Fibroblast of upper back skin (primary cell): ENCODE measurements at places on chromosomes 1 and 21.

DNA sequence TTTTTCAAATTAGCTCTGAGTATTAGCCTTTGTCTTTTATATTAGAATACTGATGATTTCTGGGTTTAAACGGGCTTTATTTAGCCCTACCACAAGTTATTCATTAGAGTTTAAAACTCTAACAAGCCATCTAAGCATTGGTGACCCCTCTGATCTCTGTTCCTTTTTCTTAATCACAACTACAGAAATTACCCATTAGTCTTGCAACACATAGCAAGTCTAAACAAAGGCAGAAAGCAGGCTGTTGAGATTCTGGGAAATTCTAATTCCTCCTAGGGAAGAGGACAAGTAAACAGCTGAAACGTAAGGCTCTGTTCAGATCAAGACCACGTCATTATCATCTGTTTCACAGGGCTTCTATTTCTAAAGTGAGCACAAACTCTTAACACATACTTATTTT, 491.2 kb upstream of the ZRANB2 start:
- DNase-seq = no peak

GRCh38 chr1:46817814-46818213, 19.0 kb downstream of the CYP4B1 start:
- DNase-seq = no peak

- DNase-seq = no peak
Measured at GRCh38 chr1:37038227-37039093, 4.1 kb upstream of the GRIK3 start.

- DNase-seq = no peak
Measured at GRCh38 chr1:12644829-12645228, 944 bp downstream of the AADACL4 start.

- no peak for DNase-seq
Measured at GRCh38 chr1:164630626-164631396, 71.8 kb downstream of the PBX1 start.

- no peak for DNase-seq
Measured at GRCh38 chr21:44579056-44579832, 1.2 kb downstream of the KRTAP10-5 start.

GRCh38 chr1:165289556-165289955, 67.0 kb downstream of the LMX1A start:
- no peak for DNase-seq

DNA sequence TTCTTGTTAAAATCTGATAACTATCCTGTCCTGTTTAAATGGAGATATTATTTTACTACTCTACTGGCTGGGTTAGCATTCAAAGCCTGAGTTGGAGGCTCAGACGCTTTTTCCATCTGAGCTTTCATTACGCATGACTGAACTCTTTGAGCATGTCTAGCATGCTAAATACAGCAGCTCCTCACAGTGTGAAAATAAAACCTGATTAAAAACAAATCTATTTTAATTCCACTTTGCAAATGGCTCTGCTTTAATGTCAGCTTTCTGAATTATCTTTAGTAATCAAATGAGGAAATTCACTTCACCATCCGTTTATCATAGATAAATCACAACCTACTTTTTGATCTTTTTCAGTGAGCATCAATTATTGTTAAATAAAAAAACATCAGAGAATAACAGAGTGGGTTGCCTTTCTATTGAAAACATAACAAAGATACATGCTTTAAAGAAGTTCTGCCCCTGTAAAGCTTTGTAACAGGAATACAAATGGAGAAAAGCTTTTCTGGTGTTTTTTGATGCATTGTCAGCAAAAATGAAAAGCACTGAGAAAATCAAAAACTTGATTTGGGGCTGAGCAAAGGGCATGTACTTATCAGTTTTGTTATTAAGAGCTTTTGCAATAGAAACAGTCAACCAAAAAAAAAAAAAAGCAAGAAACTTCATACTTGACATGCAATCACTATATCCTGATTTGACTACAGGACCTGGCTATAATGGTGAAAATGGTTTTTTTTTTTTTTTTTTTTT, 3.5 kb upstream of the SPEN start:
- DNase-seq = no peak

DNA sequence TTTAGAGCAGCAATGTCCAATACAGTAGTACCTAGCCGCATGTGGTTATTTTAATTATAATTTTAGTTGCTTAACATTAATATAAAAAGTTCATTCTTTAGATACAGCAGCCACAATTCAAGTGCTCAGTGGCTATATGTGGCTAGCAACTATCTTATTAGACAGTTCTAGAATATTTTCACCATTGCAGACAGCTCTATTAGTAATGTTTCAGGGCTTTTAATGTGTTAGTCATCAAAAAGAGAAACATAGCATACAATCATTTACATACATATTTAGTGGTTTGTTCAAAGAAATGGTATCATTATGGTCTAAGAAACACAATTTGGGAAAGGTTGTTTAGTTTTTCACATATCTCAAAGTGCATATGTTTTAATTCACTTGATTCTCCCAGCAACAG, 66.6 kb upstream of the DYNLT5 start:
- DNase-seq = peak; percentile 57

DNA sequence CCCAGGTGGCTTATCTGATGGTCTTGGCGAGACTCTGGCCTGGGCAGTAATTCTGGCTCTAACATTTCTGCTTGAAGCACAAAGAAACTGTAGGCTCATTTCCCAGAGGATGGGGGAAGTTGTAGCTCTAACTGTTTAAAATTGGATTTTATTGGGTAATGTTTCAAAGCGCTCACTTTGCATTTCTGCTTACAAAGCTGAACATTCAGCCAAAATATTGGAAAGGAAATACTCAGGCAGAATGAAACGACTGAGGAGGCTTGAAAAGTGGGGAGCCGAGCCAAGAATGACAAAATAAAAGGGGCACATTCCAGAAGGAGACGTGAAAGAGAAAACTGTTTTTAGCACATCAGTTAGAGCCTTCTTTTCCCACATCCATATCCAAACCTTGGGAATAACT, 202.6 kb downstream of the GRIK1 start:
- DNase-seq = no peak

DNA sequence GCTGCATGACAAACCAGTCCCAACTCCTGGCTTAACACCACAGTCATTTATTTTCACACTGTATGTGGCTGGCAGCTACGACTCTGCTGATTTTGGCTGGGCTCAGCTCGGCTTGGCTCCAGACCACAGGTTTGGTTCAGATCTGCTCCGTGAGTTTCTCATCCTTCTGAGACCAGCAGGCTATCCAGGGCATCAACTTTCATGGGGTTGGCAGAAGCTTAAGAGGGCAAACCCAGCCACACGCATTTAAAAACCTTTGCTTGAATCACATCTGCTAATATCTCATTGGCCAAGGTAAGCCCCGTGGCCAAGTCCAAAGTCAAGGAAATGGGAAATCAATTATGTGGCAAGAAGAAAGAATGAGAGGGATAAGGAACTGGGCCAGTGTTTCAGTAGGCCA, 574.2 kb downstream of the MATN1 start:
- no peak for DNase-seq

DNA sequence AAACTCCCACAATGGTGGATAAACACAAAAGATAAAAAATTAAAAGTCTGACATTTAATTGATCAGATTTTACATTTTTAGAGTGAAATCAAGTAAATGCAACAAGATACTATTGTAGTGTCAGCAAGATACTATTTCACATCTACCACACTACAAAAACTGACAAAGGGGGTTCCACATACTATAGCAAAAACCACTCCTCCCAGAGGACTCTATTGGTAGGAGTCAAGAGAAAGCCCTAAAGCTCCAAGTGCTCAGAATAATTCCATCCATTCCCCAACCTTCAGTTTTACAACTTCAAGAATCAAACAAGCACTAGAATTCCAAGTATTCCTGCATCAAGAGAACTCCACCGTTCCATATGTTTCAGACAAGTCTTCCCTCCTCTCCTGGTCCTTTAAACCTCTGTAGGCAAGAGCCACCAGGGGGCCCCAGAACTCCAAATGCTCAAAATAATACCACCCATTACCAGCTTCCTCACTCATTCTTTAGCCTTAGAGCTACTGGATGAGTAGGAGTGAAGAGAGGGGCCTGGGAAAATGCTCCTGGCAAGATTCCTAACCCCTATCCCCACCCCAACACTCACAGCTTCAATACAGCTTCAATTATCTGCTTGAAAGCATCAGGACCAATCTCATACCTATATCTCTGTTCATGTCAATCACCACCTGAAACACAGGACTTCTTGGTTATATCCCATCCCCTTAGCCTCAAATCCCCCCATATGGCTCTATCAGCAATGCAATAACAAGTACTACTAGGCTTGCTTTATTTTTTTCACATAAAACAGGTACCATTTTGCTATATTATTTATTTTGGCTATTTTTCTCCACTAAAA, 9.9 kb downstream of the TOR1AIP2 start:
- peak; percentile 52 for DNase-seq

DNA sequence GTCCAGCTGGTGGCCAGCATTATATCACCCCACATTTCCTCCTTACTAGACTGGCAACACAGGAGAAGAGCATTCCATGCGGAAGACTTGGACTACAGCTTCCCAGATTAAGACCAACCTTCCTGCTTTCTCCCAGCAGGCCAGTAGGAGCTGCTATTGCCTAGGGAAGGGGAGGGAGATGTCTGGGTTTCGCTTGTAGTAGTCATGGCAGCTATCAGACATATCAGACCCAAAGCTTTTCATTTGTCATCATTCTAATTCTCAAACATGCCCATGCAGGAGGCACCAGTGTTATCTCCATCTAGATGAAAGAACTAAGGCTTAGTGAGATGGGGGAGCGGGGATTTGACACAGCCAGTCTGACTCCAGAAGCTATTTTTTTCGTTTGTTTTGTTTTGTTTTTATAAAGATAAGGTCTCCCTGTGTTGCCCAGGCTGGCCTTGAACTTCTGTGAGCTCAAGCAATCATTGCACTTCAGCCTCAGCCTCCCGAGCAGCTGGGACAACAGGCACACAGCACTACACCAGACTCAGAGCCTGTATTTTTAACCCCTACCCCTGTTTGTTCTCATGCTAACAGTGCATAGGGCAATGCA, 4.5 kb downstream of the PLA2G2A start:
- DNase-seq = peak; percentile 69

DNA sequence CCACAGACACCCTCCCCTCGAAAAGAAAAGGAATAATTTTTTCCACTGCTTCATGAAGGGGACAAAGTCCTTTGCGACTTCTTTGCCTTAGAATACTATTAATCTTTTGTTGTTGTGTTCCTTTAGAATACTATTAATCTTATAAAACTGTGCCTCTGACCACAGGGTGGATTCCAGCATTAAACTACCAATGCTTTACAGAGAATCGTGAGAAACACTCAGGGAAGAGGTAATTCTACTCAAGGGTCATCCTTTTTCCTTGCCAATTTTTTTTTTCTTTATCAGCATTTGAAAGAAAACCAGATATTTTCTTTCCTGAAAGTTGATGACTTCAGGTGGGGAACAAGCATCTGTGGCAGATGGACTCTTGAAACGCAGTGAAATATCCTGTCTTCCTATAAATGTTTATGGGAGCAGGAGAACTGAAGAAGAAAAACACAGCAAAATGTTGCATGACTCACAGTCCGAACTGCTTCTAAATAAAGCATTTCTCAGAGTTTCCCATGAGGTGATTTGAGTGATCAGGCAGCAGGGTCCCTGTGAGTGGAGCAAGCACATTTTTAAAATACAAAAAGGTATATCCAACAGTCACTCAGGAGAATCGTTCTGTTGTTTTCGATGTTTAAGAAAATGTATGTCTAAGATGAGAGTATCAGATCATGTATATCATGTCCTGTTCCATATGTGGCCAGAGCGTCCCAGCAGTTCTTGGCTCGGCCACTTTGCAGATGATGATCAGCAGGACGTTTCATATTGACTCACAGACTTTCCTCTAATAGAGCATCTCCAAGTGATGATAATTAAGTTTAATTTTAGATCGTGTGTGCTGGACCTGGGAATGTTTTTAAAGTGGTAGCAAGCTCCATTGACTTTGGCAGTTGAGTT, 154.2 kb upstream of the RUNX1 start:
- peak; percentile 80 for DNase-seq

- no peak for DNase-seq
Measured at GRCh38 chr1:42533101-42533863, 70.2 kb downstream of the CCDC30 start.

DNA sequence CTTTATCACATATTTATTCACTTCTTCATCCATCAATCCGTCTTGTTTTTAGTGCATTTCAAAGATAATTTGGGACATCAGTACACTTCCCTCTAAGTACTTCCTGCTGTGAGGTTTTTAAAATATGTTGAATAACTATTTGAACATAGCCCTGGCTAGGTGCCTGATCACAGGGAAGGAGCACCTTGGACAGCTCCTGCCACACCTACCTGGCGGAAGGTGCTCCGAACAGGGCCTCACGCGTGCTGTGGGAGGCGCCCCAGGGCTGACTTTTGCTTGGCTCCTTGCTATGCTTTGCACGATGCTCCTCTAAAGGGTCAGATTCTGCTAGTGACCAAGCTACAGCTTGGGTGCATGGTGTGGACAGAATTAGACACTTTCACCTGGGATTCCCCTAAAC, 4.9 kb upstream of the ATXN7L2 start:
- no peak for DNase-seq

DNA sequence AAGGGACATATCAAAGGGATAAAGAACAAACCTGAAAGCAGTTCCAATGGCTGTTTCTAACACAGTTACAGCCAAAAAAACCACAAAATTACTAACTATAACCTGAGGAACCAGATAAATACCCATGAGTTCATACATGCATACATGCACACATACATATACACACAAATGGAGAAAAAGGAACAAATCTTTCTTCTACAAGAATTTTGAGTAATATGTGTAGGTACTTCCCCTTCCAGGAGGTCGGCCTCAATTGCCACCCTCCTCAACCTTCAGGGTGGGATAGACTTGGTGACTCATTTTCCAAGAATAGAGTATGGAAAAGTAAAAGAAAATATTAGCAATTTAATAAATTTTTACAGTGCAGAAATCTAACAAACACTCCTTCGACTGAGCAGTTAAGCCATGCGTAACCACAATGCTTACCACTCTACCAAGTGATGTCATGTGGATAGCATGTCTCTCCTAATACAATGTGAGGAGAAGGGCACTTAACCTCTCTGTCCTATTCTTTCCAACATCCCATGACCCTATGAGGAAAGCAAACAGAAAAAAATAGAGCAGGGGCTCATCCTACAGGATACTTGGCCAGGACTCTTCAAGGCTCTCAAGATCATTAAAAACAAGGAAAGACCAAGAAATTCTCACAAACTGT, 243.0 kb upstream of the RUNX1 start:
- DNase-seq = peak; percentile 57

GRCh38 chr1:201048521-201048920, 25.0 kb upstream of the KIF21B start:
- no peak for DNase-seq

DNA sequence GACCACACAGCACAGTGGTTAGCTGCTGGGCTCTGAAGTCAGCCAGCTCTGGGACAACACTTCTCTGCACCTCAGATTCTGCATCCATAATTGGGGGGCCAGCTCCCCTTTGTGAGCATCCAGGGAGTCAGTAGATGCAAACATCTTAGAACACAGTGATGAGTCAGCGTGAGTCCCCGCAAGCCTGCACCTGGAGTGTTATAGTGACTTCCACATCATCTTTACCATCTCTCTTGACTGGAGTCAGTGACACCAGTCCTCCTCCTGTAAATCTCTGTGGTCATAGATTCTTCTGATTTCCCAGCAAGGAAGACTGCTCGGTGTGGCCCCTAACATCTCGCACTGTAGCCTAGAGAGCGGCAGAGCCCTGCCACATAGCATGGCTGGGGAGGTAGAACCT, 13.9 kb upstream of the EDN2 start:
- DNase-seq = no peak

- peak; percentile 62 for DNase-seq
Measured at GRCh38 chr1:53172426-53173128, 24.0 kb upstream of the CPT2 start.

- peak; percentile 33 for DNase-seq
Measured at GRCh38 chr21:43352568-43353281, 74.2 kb downstream of the SIK1 start.

- DNase-seq = no peak
Measured at GRCh38 chr1:166721145-166721544, 118.1 kb upstream of the POGK start.
